ENCODE measurements at places on chromosomes 12 and 14. TPM values are rescaled to one million over a fixed set of nuclear protein-coding genes. Genes with fewer than 3 reads are reported as not detected.

Gene SMCO2
- total RNA-seq = not detected

DNA sequence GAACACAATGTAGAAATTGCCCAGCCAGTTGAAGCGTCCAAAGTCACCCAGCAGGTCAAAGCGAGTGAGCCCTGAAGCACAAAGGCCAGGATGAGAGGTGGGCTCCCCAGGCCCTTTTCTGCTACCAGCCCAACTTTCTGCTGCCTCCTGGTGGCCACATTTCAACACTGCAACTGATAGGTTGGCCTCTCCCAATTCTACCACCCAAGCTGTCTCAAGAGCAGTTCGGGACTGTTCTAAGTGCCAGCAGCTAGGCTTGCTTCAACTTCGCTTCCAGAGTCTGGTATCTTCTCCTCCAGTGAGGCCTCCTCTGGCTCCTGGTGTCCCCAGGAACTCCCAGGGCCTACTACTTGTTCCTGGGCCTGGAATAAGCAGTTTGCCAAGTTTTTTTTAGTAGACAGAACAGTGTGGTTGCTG is 3.4 kb upstream of the DHH start:
- peak; percentile 59 for DNase-seq
- H3K4me1 ChIP-seq = peaks cover 12% of the 10 kb centered on the region
- H3K27ac ChIP-seq = no peak overlapping the region

Gene USP44
- total RNA-seq = 7.0 TPM

DNA sequence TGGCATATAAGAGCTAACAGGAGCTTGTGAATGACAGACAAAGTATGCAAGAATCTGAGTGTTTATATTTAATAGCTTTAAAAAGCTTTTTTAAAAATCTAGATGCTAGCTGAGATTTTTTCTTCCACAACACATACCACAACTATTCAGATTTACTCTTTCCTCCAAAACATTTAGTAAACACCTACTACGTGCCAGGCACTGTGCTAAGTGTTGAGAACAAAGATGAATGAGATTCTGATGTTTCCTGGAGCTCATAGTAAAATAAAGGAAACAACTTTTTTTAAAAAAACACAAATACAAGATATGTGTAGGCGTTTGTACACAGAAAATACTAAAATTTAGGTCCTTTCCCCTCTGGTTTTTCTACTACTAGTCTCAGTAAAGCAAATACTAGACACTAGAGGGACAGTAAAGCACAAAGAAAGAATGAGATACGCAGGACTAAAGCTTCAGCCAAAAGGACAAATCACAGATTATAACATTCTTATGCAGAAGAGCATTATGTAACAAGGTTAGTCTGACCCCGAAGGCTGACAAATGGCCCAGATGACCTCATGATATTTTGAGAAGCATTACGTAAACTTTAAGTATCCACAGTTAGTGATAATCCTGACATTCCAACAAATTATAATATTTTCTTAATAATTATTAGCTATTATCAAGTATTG is 78.6 kb upstream of the PAWR start:
- H3K27me3 ChIP-seq = no peaks in the 10 kb centered on the region
- H3K4me3 ChIP-seq = no peak overlapping the region
- no peak overlapping the region for H3K27ac ChIP-seq
- DNase-seq = no peak
- no peaks in the 10 kb centered on the region for H3K4me1 ChIP-seq

DNA sequence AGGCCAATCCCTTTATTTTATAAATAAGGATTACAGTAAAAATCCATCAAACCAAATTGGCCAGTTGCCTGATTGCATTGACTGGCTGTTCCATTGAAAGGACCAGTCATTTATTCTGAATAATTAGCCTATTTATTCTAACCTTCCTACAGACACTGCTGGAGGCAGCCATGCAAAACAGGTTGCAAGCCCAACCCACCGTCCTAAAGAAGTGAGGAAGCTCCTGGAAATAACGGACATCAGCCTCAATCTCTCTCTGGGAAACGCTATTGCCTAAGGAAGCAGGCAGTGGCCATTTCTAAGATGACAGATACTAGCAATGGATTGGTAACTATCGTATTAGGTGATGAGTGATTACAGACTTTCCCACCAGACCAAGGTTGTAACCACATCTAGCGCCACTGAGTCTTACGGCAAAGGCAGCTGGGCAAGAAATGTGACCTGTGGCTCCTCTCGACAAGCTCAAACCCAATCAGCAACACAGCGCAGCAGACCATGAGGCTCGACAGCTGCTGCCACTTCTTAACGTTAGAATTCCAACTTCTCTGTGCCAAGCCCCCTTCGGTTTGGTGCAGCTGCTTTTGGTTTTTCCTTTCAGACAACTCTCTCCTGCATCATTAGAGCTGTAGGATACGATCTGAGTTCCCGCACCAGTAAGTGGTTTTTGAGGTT is 134.2 kb downstream of the KCNK10 start:
- no peak overlapping the region for H3K4me3 ChIP-seq
- peaks cover 16% of the 10 kb centered on the region for H3K4me1 ChIP-seq
- H3K27ac ChIP-seq = peak overlapping the region; percentile 45
- peak; percentile 32 for DNase-seq
- no peaks in the 10 kb centered on the region for H3K36me3 ChIP-seq
- no peaks in the 10 kb centered on the region for H3K27me3 ChIP-seq

Gene PTGER2
- 2.3 TPM for total RNA-seq

DNA sequence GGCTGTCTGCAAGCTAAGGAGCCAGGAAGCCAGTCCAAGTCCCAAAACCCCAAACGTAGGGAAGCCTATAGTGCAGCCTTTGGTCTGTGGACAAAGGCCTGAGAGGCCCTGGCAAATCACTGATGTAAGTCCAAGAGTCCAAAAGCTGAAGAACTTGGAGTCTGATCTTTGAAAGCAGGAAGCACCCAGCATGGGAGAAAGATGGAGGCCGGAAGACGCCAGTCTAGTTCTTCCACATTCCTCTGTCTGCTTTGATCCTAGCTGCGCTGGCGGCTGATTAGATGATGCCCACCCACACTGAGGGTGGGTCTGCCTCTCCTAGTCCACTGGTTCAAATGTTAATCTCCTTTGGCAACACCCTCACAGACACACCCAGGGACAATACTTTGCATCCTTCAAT is 58.5 kb downstream of the CAPS2 start:
- no peak overlapping the region for H3K4me3 ChIP-seq
- H3K4me1 ChIP-seq = no peaks in the 10 kb centered on the region
- DNase-seq = no peak
- H3K27me3 ChIP-seq = no peaks in the 10 kb centered on the region

Gene TESPA1
- total RNA-seq = not detected

Gene TSPAN9
- 14.0 TPM for total RNA-seq

GRCh38 chr12:42299392-42300308 is 26.2 kb downstream of the ZCRB1 start:
- H3K36me3 ChIP-seq = no peaks in the 10 kb centered on the region
- H3K27me3 ChIP-seq = no peaks in the 10 kb centered on the region
- no peak overlapping the region for H3K27ac ChIP-seq
- no peaks in the 10 kb centered on the region for H3K4me1 ChIP-seq
- no peak overlapping the region for H3K4me3 ChIP-seq

Gene TAS2R14
- total RNA-seq = 4.0 TPM

Gene P2RX7
- total RNA-seq = 1.6 TPM

GRCh38 chr12:70590051-70590450 is 47.2 kb downstream of the PTPRB start:
- no peaks in the 10 kb centered on the region for H3K27me3 ChIP-seq
- H3K4me1 ChIP-seq = no peaks in the 10 kb centered on the region

DNA sequence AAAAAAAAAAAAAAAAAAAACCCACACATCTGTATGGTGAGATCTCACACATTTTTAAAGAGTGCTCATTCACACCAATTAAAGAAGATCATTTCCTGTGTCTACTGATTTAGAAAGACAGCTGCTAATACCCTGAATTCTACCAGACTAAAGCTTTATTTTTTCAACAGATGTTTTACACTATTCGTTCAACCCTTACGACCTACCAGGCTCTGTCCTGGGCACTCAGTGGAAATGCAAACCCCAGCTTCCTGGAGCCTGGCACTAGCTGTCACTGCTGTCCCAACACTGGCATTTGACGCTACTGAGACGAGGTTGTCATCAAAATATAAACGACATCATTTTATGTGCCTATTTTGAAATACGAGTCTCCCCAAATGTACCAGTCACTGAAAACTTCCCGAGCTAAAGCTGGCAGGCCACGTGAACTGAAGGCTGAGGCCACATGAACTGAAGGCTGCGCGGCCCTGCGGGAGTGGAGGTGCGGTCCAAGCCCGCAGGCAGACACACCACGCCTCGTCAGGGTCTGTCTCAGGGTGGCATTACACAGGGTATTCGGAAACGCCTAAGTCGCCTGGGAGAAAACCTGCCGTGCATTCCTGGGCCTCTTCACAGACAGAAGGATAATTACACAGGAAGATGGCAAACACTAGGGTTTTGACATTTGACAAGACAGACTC is 27.2 kb downstream of the SLC15A4 start:
- H3K27me3 ChIP-seq = no peaks in the 10 kb centered on the region
- no peak overlapping the region for H3K4me3 ChIP-seq
- DNase-seq = peak; percentile 2
- no peaks in the 10 kb centered on the region for H3K4me1 ChIP-seq

DNA sequence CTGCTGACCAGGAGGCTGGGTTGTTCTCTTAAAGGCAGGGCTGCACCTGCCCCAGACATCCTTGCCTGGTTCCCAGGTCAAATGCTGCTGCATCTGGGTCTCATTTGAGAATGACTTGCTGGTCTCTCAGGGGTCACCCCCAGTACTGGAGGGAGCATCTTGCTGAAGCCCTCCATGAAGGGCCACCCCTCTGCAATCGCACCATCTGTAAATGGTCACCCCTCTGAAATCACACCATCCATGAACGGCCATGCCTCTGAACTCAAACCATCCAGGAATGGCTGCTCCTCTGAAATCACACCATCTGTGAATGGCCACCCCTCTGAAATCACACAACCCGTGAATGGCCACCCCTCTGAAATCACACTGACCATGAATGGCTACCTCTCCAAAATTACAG is 7.3 kb upstream of the SERPINA6 start:
- no peaks in the 10 kb centered on the region for H3K4me1 ChIP-seq
- no peak overlapping the region for H3K4me3 ChIP-seq
- H3K36me3 ChIP-seq = no peaks in the 10 kb centered on the region
- no peak for DNase-seq
- no peaks in the 10 kb centered on the region for H3K27me3 ChIP-seq

Gene LRRC10
- not detected for total RNA-seq

DNA sequence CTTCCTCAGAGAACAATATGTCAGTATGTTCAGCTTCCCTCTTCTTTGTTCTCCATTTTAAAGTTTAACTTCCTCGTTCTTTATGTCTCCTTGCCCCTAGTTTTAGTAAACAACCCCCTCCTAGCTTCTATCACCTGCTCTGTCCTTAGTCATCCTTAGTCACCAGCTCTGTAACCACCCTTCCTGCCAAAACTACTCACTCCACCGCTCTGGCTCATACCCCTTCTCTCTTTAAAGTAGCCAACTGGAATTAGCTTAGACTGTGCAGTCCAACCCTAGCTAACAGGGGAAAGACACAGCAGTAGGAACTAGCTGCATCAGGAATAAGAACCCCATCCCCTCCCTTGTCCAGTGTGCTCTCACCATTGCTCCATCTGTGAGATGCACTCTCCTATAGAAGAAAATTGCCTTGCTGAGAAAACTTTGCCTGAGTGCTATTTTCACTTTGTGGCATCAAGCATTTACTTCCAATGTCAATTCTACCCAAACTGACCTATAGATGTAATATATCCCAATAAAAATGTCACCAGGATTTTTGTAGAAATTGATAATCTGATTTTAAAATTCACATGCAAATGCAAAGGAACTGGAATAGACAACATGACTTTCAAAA is 603.2 kb downstream of the C12orf50 start:
- no peak overlapping the region for H3K27ac ChIP-seq
- no peaks in the 10 kb centered on the region for H3K4me1 ChIP-seq
- no peaks in the 10 kb centered on the region for H3K27me3 ChIP-seq
- no peaks in the 10 kb centered on the region for H3K36me3 ChIP-seq

Gene TOMM20L
- not detected for total RNA-seq

- no peaks in the 10 kb centered on the region for H3K27me3 ChIP-seq
- DNase-seq = peak; percentile 58
- no peak overlapping the region for H3K27ac ChIP-seq
- no peaks in the 10 kb centered on the region for H3K36me3 ChIP-seq
- H3K4me3 ChIP-seq = no peak overlapping the region
These were observed 134.7 kb upstream of the SCAF11 start for GRCh38 chr12:46124848-46125619.

Gene PCED1B
- 14.2 TPM for total RNA-seq

- DNase-seq = no peak
- H3K4me1 ChIP-seq = peaks cover 29% of the 10 kb centered on the region
- H3K4me3 ChIP-seq = no peak overlapping the region
- no peak overlapping the region for H3K27ac ChIP-seq
These were observed 34.9 kb upstream of the EML1 start for GRCh38 chr14:99758121-99758821.

DNA sequence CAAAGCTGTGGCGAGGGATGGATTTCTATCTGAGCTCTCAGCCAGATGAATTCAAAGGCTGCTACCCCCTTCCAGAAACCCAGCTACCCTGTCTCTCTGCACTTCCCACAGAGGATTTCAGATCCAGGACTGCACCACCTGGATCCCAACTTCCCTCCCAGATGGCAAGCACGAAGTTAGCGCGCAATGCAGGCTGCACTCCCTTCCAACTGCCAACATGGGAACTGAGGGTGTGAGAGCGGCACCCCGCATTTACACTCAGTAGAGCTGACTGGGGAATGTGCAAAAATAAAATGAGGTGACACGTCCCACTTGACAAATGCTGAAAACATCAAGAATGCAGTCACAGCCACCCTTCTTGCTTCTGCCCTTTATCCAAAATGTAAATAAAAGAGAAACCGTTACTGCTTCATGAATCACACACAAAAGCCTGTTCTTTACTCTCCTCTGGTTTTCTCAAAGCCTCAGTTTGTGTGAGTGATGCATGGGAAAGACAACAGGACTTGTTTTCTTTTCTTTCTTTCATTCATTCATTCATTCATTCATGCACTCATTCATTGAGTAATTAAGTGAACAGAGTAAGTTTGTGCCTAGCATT is 85.7 kb downstream of the ITPK1 start:
- no peak overlapping the region for H3K4me3 ChIP-seq
- no peaks in the 10 kb centered on the region for H3K36me3 ChIP-seq
- no peak for DNase-seq
- peaks cover 14% of the 10 kb centered on the region for H3K4me1 ChIP-seq

- no peak overlapping the region for H3K27ac ChIP-seq
- no peaks in the 10 kb centered on the region for H3K4me1 ChIP-seq
- H3K36me3 ChIP-seq = no peaks in the 10 kb centered on the region
- no peak overlapping the region for H3K4me3 ChIP-seq
These were observed 103.6 kb downstream of the ADGRD1 start for GRCh38 chr12:131057211-131057721.
